ENCODE measurements at places on chromosomes 16 and 17.

- DNase-seq, result no peak
These were observed 110.4 kb downstream of the MSI2 start for GRCh38 chr17:57366558-57367351.

DNA sequence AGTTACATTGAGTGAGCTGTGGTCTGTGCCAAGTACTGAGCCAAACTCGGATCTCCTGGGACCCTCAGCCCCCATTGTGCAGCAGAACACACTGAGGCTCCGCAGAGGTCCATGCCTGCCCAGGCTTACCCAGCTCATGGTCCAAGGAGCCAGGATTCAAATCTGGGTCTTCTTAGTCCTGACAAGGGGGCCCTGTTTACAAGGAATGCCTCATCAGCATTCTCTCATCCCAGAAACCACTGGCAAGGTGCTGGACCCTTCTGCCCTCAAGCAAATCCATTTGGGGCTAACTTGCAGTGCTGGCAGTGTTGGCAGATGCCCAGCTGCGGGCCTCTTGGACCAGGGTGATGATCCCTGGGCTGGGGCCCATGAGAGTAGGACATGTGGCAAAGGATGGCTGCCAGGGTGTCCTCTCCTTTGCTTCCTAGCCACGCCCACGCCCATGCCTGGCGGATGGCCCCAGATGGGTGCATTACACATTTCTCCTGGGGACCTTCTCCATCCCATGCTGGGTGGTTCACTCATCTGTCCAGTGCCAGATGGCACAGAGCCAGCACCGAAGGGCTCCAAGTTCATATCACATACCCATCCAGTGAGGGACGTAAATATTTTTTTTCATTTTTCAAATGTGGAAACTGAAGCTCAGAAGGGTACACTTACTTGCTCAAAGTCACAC lies 117.7 kb downstream of the CMIP start:
- DNase-seq, result no peak

GRCh38 chr17:40722241-40722640 lies 18.7 kb upstream of the KRT24 start:
- no peak for DNase-seq

DNA sequence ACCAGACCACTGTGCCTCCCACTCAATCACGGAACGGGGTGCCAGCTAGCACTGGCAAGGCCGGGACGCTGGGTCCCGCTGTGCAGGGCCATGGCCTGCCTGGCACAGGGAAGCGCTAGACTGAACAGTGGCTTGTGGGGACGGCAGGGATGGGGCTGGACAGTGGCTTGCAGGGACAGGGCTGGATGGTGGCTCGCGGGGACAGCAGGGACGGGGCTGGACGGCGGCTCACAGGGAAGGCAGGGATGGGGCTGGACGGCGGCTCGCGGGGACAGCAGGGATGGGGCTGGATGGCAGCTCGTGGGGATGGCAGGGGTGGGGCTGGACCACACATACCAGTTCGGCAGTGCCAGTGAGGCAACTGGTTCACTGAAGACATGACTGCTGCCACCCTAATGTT lies 32.6 kb downstream of the LMF1 start:
- no peak for DNase-seq

DNA sequence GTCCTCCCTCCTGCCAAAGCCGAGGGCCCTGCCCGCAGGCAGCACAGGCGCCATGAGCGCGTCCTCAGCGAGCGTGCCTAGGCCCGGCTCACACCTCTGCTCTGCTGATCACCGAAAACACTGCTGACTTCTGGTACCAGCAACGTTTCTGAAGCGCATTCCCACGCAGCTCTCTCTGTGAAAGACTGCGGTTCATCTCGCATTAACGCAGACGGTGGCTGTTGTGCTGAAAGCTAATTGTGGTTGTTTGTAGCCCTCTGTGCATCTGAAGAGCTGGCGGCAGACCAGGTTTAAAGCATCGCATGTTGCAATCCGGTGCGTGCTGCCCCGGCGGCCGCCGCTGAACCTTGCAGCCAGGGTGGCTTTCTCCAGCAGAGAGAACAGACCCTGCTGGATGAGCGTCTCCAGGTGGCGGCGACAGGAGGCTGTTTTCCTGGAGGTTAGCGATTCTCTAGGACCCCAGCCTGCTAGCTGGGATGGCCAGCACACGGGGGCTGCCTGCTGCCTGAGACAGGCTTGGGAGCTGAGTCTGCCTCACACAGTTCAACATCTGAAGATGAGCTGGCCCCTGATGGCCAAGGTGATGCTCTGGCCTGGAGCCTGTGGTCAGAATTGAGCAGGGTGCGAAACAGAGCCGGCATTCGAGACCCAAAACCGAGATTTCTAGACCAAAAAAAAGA lies 49.8 kb upstream of the CHMP6 start:
- DNase-seq, result no peak

DNA sequence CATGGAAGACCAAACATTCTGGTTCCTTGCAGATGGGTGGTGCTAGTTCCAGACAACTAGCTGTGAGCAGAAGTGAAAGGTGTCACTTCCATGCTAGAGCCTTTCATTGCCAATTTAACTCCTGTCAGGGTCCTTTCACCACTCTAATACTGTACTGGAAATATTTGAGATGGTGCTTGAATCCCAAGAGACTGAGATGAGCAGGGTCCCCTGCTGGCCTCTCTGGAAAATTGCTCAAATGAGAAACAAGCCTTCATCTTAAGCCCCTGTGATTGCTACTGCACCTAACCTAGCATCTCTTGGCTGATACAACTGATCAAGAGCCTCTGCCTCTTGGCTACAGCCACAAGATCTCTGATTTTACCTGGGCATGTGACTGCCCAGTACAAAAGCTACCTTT lies 7.4 kb upstream of the VAC14 start:
- no peak for DNase-seq

DNA sequence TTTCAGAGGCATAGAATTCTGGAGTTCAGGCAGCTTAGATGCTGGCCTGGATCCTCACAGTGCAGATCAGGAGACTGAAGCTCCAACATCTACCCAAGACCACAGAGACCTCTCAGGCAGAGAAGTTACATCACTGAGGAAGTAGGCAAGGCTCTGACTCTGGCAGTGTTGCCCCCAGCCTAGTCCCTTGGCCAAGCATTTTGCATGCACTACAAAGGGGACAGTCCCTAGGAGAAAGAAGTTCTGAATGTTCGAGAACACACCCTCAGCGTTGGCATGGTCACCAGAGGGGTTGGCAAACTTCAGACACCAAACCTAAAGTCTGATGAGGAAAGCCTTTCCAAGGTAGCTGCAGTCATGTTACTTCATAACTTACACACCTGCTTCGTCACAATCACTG lies 2.5 kb downstream of the RANBP10 start:
- DNase-seq, result no peak

DNA sequence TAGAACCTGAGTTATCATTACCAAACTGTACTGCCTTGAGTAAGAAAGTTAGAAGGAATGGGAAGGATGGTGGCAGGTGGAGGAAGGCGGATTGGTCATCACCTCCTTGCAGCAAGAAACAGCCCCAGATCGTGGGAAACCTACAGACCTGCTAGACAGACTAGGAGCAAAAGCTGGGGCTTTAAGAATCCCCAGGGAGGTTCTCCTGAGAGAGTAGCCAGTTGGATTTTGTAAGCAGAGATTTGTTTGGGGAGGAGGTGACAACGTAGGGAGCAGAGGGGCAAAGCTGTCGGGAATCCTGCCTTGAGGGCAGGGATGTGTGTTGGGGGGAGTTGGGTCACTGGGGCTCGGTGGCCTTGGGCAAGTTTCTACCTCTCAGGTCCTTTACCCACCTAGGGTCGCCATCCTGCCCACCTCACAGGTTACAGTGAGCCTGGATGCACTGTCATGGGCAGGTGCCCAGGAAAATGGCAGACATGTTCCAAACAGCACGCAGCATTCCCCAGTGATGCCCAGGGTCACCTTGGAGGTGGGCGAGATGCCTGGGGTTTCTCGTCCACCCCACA lies 49.2 kb upstream of the STH start:
- DNase-seq, result no peak

- DNase-seq, result no peak
These were observed 545.2 kb upstream of the CDH11 start for GRCh38 chr16:65667011-65667578.

GRCh38 chr17:67212714-67213417 lies 32.1 kb downstream of the HELZ start:
- no peak for DNase-seq

All from right renal cortex interstitium (tissue), 3 donors.